ENCODE measurements at places on chromosomes 2 and 18.
A peak's percentile ranks its signal among the peaks of the same experiment; 100 is the strongest.

DNA sequence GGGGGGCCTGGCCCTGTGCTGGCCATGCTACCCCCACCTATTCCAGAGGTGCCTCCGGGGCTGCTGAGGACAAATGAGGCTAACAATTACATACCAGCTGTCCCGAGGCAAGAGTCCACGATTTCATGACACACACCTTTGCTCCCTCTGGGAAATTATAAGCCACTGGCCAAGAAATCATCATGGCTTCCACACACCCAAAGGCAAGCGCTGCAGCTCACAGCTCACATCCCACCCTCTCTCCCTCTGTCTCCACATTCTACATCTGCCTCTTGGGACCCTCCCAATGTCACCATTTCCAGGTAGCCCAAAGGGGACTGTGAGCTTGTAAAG lies 134.4 kb downstream of the HDAC4 start:
- no peak for DNase-seq

DNA sequence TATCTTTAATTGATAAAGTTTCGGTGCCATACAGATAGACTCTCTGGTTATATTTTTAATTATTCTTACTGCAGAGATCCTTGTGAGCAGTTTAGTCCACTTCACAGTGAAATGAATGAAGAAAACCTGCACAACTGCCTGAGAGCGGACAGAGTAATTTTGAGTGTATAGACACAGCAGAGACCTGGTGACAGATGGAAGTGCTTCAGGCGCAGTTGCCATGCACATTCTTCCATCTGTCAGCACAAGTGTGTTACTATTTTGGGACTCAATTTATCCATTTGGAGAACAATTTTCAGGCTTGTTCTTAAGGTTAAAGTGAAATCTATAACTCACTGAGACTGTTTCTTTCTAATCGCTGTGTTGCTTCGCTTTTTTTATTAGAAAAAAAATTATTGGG lies 147.8 kb upstream of the SPHKAP start:
- DNase-seq = no peak

GRCh38 chr18:23616258-23616657 lies 30.0 kb upstream of the NPC1 start:
- no peak for DNase-seq

DNA sequence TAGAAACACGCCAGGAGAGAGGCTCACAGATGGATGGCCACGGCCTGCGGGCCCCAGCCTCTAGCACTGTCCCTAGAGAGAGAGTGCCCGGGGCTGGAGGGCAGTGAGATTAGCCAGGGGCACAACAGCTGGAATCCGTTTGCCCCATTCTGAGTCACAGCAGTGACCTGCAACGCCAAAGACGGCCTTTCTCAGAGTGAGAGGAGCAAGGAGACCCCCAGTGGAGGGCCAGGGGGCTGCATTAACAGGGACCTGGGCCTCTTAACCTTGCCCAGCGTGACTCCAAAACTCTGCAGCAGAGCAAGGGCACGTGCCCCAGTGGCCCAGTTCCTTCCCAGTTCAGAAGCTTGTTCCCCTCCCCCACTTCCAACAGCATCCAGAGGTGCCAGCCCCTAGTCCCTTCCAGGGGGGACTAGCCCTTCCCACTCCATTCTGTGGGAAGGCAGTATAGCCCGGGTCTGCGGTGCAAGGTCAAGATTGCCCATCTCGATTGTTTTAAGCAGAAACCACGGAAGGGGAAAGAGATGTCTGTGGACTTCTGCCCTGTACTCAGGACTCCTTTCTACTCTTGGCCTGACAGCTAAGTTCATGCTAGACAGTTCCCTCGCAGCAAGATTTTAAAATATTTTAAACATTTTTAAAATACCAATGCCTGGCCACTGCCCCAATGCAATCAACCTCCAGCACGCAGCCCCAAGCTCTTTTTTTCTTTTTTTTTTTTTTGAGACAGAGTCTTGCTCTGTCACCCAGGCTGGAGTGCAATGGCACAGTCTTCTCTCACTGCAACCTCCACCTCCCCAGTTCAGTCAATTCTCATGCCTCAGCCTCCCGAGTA lies 50.9 kb upstream of the BIN1 start:
- DNase-seq = no peak

DNA sequence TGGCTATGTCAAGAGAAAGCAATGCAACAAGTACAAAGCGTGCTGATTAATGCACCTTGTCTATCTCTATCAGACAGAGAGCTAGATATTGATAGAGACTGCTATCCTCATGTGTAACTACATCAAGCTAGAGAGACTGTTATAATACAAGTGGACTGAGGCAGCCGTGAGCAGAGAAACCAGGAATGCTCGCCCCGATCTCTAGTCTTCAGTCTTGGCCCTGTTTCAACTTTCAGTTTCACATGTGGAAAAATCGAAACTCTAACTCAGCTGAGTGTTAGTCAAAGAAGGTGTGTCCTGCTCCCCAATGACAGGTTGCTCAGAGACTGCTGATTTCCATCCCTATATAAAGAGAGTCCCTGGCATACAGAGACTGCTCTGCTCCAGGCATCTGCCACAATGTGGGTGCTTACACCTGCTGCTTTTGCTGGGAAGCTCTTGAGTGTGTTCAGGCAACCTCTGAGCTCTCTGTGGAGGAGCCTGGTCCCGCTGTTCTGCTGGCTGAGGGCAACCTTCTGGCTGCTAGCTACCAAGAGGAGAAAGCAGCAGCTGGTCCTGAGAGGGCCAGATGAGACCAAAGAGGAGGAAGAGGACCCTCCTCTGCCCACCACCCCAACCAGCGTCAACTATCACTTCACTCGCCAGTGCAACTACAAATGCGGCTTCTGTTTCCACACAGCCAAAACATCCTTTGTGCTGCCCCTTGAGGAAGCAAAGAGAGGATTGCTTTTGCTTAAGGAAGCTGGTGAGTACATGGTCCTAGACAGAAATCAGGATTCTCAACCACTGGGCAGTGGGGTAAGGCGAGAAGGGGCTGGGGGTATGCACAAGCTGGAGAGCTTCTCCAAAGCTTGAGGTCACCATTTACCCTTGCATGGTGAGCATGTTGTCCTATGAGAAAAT lies at the start of gene RSAD2:
Gene RSAD2 (plus strand): TSS at position 376 of the 903 bp plus-strand sequence. CDS start 24 bp downstream, at position 400.
- DNase-seq = peak; percentile 57

DNA sequence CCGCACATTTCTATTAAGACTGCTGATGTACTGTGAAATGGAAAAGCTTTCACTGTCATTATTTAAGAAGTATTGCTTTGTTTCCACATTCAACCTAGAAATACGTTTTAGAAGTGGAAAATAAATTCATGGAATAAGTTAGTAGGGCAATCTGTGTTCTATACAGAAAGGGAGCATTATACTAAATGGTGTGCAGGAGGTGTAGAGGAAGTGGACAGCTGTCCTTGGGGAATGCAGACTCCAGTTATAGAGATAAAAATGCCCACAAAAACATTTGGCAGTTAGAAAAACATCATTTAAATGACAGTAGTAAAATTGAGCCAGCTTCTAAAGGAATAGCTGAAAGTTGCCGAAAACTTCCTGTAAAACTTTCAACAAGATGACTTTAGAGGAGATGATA lies 46.8 kb downstream of the PIK3C3 start:
- DNase-seq = no peak

- no peak for DNase-seq
Observed at GRCh38 chr2:180655842-180656454, 324.5 kb upstream of the UBE2E3 start.

DNA sequence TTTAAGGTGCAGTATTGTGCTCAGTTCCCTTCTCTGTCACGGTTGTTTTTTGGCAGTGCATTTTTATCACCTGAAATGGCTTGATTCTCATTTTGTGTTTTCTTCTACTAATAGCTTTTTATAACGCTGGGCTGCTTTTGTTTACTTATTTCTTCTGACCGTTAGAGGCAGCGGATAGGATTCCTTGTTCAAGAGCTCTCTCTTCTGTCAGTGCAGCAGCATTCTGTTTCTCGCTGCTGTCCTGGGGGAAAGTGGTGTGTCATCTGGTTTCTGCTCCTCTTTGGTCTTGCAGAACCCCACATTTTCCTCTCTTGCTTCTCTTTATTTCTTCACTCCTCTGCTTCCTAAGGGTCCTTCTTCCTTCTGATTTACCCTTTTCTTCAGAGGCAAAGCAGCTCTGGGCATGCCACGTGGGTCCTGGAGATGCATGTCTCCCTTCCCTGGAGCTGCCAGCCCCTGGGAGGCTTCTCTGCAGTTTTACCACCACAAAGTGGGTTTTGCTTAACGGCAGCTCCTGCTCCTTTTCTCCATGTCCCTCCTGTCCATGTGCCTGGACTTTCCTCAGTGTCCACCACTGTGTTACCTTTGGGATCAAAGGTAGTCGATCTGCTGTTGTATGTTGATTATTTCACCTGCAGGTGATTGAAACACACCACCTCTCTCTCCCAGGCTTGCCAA lies 47.3 kb upstream of the SNTG2 start:
- no peak for DNase-seq

DNA sequence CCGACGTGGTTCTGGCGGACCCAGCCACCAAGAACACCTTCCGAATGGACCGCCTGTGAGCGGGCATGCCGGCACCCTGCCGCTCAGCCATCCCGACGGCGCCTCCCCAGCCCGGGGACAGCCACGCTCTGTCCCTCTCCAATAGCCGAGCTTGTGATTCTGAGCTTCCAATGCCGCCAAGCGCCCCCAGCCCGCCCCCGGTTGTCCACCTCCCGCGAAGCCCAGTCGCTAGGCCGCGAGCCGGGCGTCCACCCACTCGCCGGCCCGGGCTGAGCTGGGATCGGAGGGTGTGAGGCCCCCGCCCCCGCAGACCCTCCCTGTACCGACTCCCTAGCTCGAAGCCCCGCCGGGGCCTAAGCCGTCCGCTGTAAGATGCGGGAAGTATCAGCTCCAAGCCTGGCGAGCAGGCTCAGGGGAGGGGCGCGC lies 1195.1 kb upstream of the CHAC2 start:
- DNase-seq = no peak

All from activated naive CD4-positive, alpha-beta T cell treated with anti-CD3 and anti-CD28 coated beads, Interleukin-2, amount 10 ng/mL, durations not matched to agents 7 days and 5 days (primary cell).